ENCODE measurements at places on chromosomes 2 and 18. TPM values are rescaled to one million over a fixed set of nuclear protein-coding genes. Genes with fewer than 3 reads are reported as not detected.

The DSC1 gene
- not detected for total RNA-seq

The PHOSPHO2 gene
- 3.0 TPM for total RNA-seq

The TGFA gene
- 5.5 TPM for total RNA-seq

The PROC gene
- 5.6 TPM for total RNA-seq

The OSR1 gene
- 6.6 TPM for total RNA-seq

The NTSR2 gene
- not detected for total RNA-seq

The TLX2 gene
- total RNA-seq, result 0.48 TPM

The AOX1 gene
- 4.7 TPM for total RNA-seq

The TANK gene
- 35.4 TPM for total RNA-seq

The MYO5B gene
- total RNA-seq, result 9.4 TPM

The IL1RN gene
- total RNA-seq, result 0.13 TPM

The PROKR1 gene
- not detected for total RNA-seq

The ANKRD36C gene
- 6.9 TPM for total RNA-seq

The TTC31 gene
- 15.7 TPM for total RNA-seq

The DNER gene
- 12.2 TPM for total RNA-seq

The COLEC12 gene
- total RNA-seq, result 0.03 TPM

The ACMSD gene
- not detected for total RNA-seq

The ZNF385B gene
- not detected for total RNA-seq

The CYRIA gene
- 0.31 TPM for total RNA-seq

The FABP1 gene
- total RNA-seq, result not detected

Data from A549 treated with Mapracorat at 1 μM for 4 hours (cell line).